ENCODE measurements at places on chromosomes 13 and 19. TPM values are rescaled to one million over a fixed set of nuclear protein-coding genes. Genes with fewer than 3 reads are reported as not detected.

Gene NAXD
- 34.2 TPM for total RNA-seq

Gene GRK1
- 1.1 TPM for total RNA-seq

Gene BLOC1S3
- total RNA-seq = 9.1 TPM

Gene RNF113B
- not detected for total RNA-seq

Gene PSG11
- total RNA-seq = not detected

Gene ZNF358
- total RNA-seq = 86.1 TPM

Gene TMEM59L
- 6.4 TPM for total RNA-seq

Gene RDH8
- not detected for total RNA-seq

Gene FFAR1
- 0.74 TPM for total RNA-seq

Gene KIR3DL1
- not detected for total RNA-seq

Gene C19orf44
- total RNA-seq = 11.5 TPM

Gene DCLK1
- 3.9 TPM for total RNA-seq

Gene VSTM1
- not detected for total RNA-seq

DNA sequence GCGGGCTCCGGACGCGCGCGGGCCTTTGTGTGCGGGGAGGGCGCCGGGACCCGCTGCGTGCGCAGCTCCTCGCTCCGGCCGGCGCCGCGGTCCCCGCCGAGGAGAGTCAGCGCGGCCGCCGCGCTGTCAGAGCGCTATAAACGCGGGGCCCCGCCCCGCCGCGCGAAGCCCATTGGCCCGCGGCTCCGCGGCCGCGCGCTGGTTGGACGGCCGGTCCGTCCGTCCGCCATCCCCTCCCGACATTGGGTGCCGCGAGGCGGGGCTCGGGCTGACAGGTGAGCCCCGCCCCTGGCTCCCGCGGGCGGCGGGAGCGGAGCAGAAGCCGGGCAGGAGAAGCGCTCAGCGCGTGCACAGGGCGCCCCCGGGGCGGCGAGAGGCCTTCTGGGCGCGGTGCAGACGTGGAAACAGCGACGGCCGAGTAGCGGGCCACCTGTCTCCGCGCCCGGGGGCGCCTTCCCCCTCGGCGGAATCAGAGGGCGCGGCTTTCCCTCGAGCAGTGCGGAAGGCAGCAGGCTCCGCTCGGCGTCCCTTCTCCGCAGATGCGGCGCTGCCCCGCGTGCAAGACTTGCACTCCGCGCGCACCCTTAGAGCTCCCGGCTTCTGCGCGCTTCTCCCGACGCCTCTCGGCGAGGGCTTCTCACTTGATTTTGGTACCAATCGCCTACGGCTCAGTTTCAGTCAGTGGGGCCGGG, at the start of gene EFNB2:
Gene EFNB2 (minus strand): TSS at position 111 of the 692 bp plus-strand sequence. CDS start 698 bp downstream, outside the sequence.
- DNase-seq = peak; percentile 88

GRCh38 chr13:27036236-27036981, 135.2 kb downstream of the USP12 start:
- no peak for DNase-seq

- DNase-seq = no peak
Observed at GRCh38 chr13:49098771-49099512, 121.2 kb upstream of the MLNR start.

- DNase-seq = no peak
Observed at GRCh38 chr19:23305555-23305954, 55.4 kb upstream of the ZNF724 start.

DNA sequence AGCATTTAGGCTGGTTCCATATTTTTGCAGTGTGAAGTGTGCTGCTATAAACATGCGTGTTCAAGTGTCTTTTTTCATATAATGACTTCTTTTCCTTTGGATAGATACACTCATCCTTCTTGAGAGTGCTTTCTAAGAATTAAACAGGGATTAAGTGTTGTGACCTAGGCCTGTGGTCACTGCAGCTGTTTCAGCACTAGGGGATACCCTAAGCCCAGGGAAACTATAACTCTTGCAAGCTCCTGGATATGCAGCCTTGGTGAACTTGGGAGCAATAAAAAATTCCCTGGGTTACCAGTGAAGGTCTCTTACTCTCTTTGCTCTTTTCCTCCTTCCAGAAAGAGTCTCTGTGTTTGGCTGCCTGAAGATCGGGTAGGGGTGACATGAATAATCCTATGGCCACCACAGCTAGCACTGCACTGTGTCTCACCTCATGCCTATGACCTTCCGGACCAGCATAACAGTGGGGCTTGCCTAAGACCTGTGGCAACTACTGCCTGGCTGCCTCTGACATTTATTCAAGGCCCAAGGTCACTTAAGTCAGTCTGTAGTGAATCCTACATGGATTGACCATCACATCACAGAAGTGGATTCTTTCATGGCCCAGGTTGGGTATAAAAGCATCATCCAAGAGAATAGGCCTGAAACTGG, 799.7 kb downstream of the DACH1 start:
- DNase-seq = no peak

DNA sequence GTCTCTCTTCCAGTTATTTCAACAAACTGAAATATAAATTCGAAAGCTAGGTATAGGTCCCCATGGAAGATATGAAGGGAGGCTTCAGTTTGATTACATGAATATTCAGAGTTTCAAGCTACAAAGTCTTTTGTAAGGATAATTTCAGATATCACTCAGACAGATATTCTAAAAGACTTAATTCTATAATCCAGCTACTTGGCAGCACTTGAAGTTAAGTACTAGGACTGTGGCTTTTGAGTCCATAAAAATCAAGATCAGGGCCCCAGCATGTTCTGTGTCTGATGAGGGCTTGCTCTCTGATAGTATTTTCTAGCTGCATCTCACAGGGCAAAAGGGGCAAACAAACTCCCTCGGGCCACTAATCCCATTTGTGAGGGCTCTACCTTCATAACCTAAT, 160.6 kb upstream of the IRS2 start:
- no peak for DNase-seq

DNA sequence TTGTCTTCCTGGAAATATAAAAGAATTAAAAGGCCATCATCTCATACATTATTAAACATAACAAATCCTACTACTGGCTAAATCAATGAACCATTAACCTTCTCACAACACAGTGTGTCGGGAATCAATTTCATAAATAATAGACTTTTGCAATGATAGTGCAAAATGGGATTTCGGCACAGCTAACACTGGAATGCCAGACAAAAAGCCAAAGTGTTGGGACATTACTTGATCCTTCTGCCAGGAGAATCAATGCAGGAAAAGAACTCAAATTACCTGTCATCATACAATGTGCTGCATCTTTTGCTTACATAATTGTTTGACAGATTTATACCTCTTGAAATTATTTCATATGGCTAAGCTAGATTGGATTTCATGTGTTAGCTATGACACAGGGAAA, 334.3 kb downstream of the MTUS2 start:
- DNase-seq = no peak

DNA sequence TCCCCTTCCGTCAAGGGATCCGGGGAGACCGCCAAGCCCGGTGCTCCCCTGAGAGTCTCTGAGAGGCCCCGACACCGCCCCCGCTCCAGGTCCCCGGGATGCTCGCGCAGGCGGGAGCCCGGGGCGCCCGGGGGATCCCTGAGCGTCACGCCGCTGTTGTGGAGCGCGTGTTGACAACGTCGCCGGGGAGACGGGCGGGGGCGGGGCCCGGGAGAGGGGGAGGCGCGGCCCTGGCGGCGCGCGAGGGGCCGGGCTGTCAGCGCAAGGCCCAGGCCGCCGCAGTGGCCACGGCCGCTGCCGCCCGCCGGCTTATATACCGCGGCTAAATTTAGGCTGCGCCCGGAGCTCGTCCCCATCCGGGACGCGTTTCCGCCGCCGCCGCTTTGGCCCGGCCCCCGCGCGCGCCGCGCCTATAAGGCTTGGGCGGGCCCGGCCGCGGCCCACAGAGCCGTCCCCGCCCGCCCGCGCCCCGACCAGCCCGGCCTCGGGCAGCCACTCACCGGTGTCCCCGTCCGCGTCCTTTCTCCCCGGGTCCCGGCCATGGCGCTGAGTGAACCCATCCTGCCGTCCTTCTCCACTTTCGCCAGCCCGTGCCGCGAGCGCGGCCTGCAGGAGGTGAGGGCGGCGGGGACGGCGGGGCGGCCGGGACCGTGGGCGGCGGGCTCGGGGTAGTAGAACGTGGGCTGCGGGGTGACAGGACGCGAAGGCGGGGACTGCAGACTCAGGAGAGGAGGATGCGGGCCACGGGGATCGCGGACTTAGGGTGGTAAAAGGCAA, at the start of gene KLF2:
Gene KLF2 (plus strand): TSS at position 443 of the 777 bp plus-strand sequence. CDS start 98 bp downstream, at position 541.
- peak; percentile 53 for DNase-seq

DNA sequence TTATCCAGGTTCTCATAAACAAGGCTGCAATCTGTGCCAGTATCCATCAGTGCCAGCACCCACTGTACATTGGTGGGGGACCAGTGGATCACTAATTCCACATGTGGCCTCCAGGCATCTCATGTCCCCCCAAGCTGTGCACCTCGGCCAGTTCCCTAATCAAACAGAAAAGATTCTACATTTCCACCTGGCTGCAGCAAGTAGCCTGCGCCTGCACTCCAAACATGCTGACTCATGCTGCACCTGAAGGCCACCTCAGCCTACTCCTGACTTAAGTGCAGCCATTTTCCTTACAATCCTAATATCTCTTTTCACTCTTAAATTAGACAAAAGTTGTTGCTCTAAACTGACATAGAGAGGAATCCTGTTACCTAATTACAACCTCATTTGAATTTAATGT, 729.4 kb upstream of the MIR17HG start:
- no peak for DNase-seq

DNA sequence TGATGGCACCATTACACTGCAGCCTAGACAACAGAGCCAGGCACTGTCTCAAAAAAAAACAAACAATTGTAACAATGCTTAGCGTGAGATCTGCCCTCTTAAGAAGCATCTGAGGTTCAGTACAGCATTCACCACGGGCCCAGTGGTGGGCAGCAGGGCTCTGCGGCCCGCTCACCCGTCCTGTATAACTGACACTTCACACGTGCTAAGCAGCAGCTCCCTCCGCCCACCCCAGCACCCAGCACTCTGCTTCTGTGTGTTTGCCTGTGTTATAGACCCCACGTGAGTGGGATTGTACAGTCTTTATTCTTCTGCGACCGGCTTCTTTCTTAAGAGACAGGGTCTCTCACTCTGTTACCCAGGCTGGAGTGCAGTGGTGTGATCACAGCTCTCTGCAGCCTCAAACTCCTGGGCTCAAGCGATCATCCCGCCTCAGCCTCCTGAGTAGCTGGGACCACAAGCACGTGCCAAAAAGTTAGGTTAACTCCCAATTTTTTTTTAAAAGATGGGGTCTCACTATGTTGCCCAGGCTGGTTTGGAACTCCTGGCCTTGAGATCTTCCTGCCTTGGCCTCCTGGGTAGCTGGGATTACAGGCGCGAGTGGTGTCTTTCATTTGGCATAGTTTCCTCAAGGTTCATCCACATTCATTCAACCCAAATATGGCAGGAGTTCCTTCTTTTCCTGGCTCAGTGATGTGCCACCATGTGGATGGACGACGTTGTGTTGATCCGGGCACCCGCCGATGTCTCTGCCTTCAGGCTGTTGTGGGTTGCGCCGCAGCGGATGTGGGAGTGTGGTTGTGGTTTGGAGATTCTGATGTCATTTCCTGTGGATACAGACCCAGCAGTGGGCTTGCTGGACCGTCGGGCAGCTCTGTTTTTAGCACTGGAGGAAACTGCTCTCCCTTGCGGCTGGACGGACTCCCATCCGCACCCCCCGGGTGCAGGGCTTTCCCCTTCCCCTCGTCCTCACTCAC, 170.0 kb downstream of the KDM4B start:
- DNase-seq = no peak

GRCh38 chr13:52809310-52809769, 39.1 kb downstream of the PCDH8 start:
- peak; percentile 52 for DNase-seq

GRCh38 chr19:30877661-30878113, 471.5 kb downstream of the TSHZ3 start:
- no peak for DNase-seq

GRCh38 chr13:35500144-35500543, 23.7 kb upstream of the MAB21L1 start:
- no peak for DNase-seq

- DNase-seq = no peak
Observed at GRCh38 chr13:46355088-46355468, 32.0 kb downstream of the RUBCNL start.

DNA sequence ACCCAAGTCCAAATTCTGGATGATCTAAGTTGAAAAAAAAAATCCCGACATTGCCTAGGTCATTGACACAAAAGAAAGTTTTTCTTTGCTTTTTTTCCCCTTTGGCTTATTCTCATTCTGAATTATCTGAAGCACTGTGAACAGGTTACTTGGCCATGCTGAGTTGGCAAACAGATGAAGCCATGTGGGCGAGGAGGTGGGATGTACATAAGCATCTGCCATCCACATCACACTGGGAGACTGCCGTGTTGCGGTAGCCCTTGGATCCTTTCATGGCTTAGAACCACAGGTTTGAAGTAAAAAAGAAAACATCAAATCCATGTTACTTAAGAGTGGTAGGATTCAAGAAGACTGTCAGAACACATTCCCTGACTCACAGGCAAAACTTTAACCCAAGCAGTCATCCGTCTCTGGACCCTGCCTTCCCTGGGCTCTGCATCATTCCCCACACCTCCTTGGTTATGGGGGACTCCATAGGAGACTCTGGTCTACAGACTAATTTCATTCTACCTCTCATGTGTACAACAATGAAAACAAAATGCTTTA, 242.5 kb upstream of the SERP2 start:
- no peak for DNase-seq

- peak; percentile 2 for DNase-seq
Observed at GRCh38 chr13:113367771-113368170, 3.8 kb upstream of the GRTP1 start.

Measured in progenitor cell of endocrine pancreas (in vitro differentiated cells).